Activated CD4-positive, alpha-beta T cell treated with anti-CD3 and anti-CD28 coated beads, Interleukin-2, amount 50 U/mL, for 24 hours (primary cell): ENCODE measurements at places on chromosomes 5 and 9.

DNA sequence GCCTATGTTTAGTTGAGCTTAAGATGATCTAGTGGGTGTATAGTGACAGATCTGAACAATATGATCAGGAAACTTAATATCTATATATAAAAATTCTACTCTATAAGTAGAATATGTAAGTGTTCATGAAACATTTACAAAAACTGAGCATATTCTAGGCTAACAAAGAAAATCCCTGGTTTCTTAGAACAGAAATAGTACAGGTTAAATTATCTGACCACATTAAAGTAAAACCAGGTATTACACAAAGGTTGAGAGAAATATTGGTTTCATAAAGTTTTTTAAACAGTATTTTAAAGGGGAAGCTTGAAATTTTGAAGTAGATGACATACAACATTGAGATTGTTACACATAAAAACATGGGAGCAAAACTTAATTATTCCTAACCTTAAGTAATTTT is 39.3 kb downstream of the LRRC70 start:
- DNase-seq = no peak

GRCh38 chr9:38227656-38228055 is 158.6 kb upstream of the SHB start:
- DNase-seq = no peak

DNA sequence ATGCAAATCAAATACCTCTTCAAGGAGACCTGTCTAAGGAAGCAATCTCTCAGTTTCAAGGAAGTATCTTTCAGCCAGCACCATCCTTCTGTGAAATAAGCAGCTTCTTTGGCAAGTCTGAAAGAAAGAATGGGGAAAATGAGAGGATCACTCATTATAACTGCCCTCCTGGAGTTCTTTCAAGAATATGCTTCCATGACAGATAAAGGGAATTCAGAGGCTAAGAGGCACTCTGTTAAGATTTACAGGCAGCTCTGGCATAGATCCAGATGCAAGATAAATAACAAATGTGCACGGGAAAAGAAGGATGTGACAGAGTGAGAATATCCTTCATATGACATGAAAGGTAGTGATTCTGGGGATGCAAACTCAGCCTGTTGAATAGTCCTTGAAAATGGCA is 348.2 kb upstream of the CCNG1 start:
- no peak for DNase-seq

GRCh38 chr5:168879929-168880328 is 300.8 kb upstream of the PANK3 start:
- DNase-seq = no peak

DNA sequence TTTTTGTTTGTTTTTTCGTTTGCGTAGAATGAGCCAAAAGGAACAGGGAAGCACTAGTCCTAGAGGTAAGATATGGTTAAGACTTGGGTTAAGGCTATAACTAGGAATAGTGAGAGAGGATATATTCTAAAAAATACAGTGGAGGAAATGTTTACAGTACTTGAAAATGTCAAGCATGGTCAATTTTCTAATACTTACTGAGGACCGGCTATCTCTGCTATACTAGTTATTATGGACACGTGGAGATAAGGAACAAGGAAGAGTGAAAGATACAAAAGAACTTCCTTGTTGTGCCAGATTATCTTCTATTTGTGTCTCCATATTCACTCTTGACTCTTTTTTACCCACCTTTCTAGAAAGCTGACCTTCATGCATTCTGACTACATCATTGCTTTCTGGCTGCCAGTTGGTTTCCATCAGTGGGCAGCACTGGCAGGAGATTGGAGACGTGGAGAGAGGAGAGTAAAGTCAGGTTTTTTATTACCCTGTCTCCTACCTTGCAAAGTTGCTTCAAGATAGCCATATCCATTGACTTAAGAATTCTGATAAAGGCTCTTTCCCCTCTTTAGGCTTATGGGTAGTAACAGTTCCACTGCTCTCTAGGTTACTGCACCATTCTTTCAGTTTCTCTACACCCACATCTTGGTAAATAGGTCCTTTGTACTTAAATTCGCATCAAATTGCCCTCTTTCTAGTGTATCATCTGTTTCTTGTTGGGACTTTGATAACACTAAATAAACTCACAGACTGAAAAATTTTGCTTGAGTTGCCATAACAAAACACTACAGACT is 9.0 kb upstream of the RFX3 start:
- DNase-seq = no peak

GRCh38 chr9:93084471-93084881 is 11.5 kb upstream of the CARD19 start:
- DNase-seq = no peak

DNA sequence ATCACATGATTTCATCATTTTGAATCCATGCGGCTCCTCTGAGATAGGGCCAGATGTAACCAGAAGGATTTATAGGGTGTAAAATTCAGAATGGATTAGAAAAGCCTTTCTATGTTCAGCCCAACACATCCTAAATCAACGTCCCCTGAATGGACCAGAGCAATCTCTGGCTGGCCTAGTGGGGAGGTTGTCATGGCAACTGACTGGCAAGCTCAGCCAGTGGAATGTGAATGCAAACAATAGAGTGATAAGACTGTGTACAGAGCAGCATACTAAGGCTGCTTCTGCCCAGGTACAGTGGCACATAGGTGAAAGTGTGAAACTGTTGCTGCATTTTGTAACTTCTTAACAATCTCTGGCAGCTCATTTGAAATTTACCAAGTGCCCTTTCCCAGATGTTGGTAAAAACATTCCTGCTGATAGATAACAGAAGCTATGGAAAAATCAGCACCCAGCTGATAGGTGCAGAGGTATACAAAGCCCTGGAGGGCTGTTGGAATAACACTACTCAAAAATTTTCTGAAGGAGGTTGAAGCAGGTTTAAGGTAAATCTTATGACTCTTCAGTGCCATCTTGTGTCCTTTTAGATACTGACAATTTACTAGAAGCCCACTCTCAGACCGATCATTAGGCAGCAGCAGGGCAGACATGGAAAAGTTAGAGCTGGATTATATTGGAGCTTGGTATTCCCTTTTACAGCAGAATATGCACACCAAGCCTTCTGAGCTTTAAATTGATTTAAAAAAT is 267.2 kb downstream of the RAB3C start:
- DNase-seq = no peak

DNA sequence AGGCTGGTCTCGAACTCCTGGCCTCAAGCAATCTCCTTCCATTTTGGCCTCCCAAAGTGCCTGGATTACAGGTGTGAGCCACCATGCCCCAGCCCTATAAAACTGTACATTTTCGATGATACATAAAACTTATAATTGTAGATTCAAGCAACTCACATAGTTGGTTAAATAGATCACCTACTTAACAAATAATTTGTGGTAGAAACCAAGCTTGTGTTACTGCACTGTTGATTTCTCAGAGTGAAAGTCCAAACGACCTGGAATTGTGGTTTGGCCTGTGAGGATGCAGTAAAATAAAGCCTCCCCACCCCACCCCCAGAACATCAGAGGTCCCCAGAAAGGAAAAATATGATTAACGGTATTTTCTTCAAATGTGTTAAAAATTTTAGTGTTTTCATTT is 92.7 kb downstream of the TRIO start:
- DNase-seq = no peak

DNA sequence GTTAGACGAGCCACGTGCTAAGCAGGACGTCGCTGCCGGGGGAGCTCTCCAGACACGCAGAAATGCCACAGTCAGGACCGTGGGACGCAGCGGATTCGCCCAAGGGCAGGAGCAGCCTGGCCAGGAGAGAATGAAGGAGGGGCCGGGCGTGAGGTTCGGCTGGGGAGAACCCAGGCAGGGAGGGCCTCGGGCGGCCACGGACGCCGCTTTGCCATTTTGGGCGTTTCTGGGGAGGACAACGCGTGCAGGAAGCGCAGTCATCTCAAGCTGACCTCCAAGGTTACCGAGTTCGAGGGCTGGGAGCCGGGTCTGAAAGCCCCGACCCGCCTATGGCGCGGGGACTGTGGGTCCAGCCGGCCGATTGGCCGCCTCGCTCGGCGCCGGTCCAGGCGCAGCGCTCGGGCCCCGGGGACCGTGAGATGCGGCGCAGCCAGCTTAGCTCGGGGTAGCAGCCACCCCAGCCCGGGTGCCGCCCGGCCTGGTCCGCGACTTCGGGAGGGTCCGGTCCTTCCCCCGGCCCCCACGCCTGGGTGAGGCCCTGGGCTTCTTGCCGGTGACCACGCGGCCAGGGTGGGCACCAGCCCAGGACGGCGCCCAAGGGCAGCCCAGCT is 760 bp upstream of the MAN1B1 start:
- DNase-seq = peak; percentile 17

DNA sequence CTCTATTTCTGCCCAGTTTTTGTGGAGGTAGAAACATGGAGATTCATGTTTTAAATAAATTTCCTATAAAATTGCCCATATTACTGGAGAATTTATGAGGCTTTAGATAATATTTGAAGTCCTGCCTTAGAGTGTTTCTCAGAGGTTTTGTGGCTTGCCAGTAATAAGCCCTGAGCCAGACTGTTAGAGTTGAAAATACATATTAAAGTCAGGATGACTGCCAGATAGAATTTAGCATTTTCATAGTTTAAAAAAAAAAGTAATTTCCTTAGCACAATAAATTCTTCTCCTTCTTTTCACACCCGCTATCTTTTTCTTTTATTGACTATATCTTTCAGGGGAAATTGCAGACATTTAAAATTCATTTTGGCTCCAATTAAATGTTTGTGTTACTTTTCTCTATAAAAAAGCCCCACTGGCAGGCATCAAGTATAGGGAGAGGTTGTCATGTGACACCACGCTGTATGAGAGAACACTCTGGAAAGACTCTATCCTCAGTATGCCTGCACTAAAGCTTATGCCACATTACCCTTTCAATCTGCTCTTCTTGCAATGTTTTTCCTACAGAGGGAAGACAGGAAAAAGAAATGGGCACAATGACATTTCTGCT is 135.2 kb downstream of the MPDZ start:
- no peak for DNase-seq

DNA sequence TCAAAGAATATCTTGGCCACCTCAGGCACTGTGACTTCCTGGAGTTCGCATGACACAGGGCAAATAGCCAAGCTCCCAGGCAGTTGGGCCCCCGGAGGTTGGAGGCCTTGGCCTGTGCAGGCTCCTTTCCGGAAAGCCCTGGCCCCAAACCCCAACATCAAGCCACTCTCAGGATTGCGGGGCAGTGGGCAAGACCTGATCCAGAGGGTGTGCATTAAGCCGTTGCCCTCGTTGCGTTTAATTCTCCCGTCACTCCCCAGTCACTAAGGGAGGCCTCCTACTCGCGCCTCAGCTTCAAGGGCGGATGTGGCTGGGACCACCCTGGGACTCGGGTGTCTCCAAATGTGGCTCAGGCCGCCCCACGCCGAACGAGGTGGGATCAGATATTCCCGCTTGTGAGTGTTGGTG is 60.1 kb downstream of the TMEM174 start:
- no peak for DNase-seq

GRCh38 chr9:121599872-121600585 is 51.4 kb upstream of the DAB2IP start:
- DNase-seq = no peak

DNA sequence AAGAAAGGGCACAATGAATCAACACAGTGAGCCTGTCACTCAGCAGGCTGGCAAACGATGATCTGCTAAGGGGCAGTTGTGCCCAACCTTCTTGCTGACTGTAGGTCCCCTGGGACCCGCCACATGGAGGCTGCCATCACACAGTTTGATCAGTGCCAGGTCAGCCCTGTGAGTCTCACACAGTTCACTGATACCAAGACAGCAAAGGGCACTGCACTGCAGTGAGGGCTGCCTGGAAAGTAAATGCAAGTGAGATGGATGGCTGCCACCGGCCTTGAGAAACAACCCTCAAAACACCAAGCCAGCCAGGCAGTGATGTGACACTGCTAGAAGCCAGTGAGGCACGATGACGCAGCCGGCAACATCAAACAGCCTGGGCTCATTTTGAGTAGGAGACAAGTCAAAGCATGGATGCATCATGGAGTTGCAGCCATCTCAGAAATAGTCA is 30.3 kb downstream of the FOXD1 start:
- no peak for DNase-seq

GRCh38 chr9:36818242-36818938 is 215.7 kb downstream of the PAX5 start:
- no peak for DNase-seq

- DNase-seq = no peak
Measured at GRCh38 chr9:77454663-77455062, 193.5 kb downstream of the GNA14 start.

GRCh38 chr5:87121304-87122150 is 146.2 kb upstream of the RASA1 start:
- peak; percentile 51 for DNase-seq

DNA sequence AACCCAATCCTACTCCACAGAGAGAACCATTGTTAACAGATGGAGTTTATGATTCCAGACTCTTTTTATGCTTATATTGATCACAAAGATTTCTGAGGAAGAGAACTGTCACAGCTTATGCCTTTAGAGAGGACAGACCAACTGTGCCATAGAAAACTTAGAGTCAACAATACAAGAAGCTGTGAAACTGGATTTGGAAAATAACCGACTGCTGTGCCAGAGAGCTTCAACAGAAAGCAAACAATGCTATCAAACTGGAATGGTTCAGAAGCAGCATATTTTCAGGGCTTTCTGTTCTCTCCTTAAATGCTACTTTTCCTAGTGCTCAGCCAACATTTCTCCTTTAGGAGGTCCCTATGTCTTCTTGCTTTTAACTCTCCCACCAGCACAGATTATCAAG is 5.0 kb downstream of the DCTN4 start:
- no peak for DNase-seq

DNA sequence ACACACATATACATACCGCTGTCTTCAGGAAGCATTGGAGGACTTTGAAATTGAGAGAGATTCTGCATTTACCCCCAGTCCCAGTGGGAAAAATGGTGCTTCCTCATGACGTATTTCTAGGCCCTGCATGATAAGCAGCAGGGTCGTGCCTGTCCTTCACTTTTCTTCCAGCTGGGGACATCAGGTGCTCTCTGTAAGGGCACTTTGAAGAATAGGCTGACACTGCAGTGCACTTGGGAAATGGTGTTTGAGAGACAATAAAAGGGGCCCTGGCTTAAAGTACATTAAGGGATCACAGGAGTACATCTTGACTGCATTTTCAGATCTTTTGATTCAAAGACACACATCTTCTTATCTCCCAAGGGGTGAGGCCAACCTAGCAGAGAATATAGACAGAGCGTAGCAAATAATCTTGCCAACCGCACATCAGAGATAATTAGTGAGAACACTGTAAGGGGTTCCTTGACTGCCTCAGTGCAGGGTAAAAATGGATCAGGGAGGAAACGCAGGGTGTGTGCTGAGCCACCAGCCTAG is 437.9 kb downstream of the CSNK1G3 start:
- DNase-seq = no peak

DNA sequence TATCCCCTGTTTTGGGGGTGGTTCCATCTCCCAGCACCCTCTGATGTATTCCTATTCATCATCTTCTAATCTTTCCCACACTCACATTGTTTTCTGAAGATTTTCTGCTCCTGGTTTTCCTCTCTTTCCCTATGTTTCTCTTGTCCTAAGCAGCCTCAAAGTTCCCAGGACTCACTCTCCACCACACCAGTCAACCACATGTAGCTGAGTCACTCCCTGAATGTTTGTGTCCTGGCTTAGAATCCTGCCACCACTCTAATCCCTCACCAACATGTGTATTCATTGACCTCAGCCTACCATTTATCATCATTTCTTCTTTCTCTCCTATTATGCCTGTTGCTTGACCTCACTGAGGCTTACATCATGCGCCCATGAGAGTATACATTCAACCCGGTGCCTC is 282.4 kb upstream of the ADAMTS16 start:
- no peak for DNase-seq

- DNase-seq = no peak
Measured at GRCh38 chr5:134106991-134107701, 7.3 kb upstream of the TCF7 start.
